ENCODE measurements at places on chromosomes 5 and 9.

- H3K27me3 ChIP-seq = no peaks in the 10 kb centered on the region
- no peak overlapping the region for H3K27ac ChIP-seq
- no peaks in the 10 kb centered on the region for H3K4me1 ChIP-seq
- H3K4me3 ChIP-seq = no peak overlapping the region
These were observed 471.0 kb upstream of the MEF2C start for GRCh38 chr5:89353837-89354551.

GRCh38 chr5:112951124-112951702 is 25.4 kb upstream of the DCP2 start:
- no peak for DNase-seq
- H3K27me3 ChIP-seq = no peaks in the 10 kb centered on the region
- no peak overlapping the region for H3K4me3 ChIP-seq
- no peaks in the 10 kb centered on the region for H3K4me1 ChIP-seq

DNA sequence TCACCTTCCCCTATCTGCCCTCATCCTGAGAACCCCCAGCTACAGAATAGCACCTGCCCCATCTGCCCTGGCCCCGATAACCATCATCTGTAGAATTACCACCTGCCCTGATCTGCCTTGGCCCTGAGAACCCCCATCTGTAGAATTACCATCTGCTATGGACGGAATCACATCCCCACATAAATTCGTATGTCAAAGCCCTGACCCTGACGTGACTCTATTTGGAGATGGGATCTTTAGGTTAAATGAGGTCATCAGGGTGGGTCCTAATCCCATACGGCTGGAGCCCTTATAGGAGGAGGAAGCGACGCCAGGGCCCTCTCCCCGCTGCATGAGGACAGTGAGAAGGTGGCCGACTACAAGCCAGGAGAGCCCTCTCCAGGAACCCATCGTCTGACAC is 32.6 kb downstream of the SARDH start:
- H3K4me1 ChIP-seq = 0 out of 2 replicates have a peak, but pooled peaks cover 4% of the 10 kb centered on the region
- H3K36me3 ChIP-seq = no peaks in the 10 kb centered on the region

DNA sequence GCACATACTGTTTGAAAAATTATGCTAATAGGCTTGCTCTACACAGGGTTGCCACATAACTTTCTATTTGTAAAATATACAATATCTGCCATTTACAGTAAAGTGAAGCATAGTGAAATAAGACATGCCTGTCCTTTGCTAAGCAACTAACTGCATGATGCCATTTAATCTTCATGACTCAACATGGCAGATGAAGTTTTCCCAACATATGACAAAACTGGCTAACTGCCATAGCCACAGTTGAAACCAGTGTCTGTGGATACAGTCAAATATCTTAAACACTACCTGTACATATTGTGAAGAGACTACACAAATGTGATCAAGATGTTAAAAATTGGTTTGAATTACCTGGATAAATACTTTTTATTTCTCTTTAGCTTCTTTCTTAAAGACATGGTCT is 3.1 kb upstream of the DMAC1 start:
- H3K27ac ChIP-seq = no peak overlapping the region
- DNase-seq = no peak
- no peak overlapping the region for H3K4me3 ChIP-seq
- peaks cover 3% of the 10 kb centered on the region for H3K4me1 ChIP-seq
- no peaks in the 10 kb centered on the region for H3K36me3 ChIP-seq

GRCh38 chr9:134698587-134699342 is 57.2 kb downstream of the COL5A1 start:
- no peaks in the 10 kb centered on the region for H3K36me3 ChIP-seq
- H3K27ac ChIP-seq = no peak overlapping the region
- no peaks in the 10 kb centered on the region for H3K4me1 ChIP-seq
- no peaks in the 10 kb centered on the region for H3K27me3 ChIP-seq
- no peak overlapping the region for H3K4me3 ChIP-seq

GRCh38 chr5:72624641-72625236 is 117.5 kb upstream of the ZNF366 start:
- H3K36me3 ChIP-seq = no peaks in the 10 kb centered on the region
- no peak overlapping the region for H3K4me3 ChIP-seq
- H3K4me1 ChIP-seq = peaks cover 4% of the 10 kb centered on the region
- DNase-seq = no peak

All from Caco-2 (cell line).